ENCODE measurements at places on chromosomes 3 and 15.
A peak's percentile ranks its signal among the peaks of the same experiment; 100 is the strongest.

DNA sequence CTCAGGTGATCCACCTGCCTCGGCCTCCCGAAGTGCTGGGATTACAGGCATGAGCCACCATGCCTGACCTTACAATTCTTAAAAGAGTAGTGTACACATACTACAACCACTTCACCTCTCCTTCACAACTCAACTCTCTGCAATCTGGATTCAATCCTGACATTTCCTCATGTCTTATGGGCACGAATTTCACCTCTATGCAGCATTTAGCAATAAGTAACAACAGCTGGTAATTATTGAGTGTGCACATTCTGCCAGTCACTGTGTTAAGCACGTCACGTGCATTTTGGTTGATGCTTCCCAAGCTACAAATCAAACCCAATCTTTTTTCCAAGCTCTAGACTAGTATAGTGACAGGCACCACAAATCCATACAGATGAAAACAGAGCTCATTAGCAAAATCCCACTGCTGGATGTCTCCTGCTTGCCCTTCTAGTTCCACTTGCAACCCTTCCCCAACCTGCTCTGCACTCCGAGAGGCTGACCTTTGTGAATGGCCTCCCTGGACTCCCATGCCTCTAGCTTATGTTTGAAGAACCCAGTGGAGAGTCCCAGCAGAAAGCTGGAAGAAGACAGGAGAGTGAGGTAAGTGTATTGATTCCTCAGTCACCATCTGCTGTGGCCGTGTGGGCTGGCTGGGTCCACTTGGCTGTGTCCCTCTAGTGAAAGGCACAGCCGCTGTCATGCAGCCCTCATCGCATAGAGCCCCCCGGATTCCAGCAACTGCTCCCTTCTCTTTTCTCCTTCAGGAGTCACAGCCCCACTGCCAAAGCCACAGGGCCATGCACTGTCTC lies 176.5 kb downstream of the MEX3B start:
- DNase-seq = no peak

GRCh38 chr15:39935241-39935640 lies 1.3 kb downstream of the EIF2AK4 start:
- no peak for DNase-seq

GRCh38 chr3:143367171-143367570 lies 247.6 kb downstream of the CHST2 start:
- no peak for DNase-seq

DNA sequence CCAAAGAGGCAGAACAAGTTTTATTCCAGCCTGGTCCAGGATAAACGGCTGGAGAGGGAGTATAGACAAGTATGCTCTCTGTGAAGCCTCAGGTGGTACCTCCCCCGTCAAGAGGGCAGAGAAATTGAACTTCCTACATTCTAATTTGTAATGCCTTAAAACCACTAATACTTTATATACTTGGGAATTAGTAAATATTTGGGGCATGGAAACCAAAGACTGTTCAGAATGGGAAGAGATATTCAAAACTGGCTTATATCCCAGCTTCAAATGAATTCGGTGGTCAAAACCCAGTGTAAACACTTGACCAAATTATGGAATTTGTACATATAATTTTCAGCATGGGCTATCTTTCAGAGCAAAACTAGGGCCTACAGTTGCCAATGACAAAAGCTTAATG lies 122.6 kb downstream of the FBN1 start:
- no peak for DNase-seq

GRCh38 chr15:100263721-100264455 lies 77.9 kb downstream of the ADAMTS17 start:
- DNase-seq = no peak

GRCh38 chr15:67967871-67968431 lies 86.2 kb upstream of the PIAS1 start:
- peak; percentile 79 for DNase-seq

- DNase-seq = peak; percentile 43
Measured at GRCh38 chr3:171165499-171165921, 139.0 kb upstream of the SLC2A2 start.

DNA sequence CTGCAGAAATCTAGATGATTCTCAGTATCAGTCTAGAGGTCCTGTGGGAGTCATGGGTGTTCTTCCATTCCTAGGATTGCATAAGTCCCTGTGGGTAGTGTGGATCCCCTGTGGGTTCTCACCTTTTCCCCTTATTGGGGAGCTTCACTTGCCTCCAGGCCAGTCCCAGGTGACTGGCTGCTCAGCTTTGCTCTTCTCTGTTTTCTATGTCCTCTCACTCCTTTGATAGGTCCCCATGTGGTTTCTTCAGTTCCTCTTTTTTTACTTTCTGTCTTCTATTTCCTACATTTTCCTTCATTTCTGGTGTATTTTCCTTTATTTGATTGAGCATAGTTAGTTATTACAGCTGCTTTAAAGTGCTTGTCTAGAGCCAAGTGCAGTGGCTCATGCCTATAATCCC lies 10.9 kb downstream of the TEX55 start:
- no peak for DNase-seq

- no peak for DNase-seq
Measured at GRCh38 chr3:125142940-125143339, 69.6 kb downstream of the SLC12A8 start.

DNA sequence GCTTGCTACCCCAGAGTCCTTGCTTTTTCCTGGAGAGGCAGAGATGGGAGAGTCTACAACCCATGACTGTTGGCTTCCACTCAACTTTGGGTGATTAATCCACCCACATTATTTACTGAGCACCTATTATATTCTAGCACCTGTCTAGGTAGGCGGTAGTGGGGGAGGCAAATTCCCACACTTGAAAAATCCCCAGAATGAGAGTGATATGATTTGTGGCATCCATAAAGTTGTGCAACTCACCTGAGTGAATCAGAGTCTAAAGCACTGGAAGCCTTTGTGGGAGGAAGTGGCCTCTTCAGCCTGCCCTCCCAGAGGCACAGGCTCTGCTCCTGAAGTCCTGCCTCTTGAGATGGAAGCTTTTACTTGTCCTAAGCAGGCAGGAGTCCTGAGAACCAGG lies 40.4 kb upstream of the CTNNB1 start:
- no peak for DNase-seq

DNA sequence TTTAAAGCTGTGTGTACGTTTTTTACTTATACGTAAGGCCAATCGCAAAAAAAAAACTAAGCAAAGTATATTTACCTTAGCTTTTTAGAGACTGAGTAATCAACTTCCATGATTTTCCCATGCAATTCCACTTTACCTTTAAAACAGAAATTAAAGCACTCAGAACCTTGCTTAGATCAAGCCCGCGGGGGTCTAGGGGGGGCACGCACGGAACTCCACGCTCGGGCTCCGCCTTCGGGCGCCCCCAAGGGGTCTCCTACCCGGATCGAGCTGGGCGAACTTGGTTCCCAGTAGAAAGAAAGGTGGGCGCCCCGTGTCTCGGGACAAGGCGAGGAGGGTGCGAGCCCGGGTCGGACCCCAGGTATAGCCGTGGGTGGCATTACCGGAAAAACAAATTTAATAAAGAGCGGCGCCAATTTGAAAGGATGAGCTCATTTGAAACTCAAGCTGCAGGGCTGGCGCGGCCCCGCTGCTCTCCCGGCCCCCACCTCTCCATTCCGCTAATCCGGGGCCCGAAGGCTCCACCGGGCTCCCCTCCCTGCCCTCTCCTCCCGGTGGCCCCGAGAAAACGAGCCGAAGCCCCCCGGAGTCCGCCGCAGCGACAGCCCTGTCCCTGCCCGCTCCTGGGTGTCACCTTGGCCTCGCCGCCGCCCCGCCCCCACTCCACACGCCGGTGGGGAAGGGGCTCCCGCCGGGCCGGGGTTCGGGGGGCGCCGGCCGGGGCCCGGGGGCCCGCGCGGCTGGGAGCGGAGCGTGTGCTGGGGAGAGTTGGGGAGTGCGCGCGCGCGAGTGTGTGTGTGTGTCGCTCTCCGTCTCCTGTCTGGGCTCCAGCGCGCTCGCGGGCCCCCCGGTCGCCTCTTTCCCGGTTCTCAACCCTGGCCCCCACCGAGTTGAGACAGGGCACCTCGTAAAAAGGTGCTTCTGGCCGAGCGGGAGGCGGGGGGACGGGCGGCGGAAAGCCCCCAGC lies 1.5 kb downstream of the IGF2BP2 start:
- peak; percentile 44 for DNase-seq

- DNase-seq = no peak
Measured at GRCh38 chr3:25572919-25573385, 91.8 kb downstream of the TOP2B start.

DNA sequence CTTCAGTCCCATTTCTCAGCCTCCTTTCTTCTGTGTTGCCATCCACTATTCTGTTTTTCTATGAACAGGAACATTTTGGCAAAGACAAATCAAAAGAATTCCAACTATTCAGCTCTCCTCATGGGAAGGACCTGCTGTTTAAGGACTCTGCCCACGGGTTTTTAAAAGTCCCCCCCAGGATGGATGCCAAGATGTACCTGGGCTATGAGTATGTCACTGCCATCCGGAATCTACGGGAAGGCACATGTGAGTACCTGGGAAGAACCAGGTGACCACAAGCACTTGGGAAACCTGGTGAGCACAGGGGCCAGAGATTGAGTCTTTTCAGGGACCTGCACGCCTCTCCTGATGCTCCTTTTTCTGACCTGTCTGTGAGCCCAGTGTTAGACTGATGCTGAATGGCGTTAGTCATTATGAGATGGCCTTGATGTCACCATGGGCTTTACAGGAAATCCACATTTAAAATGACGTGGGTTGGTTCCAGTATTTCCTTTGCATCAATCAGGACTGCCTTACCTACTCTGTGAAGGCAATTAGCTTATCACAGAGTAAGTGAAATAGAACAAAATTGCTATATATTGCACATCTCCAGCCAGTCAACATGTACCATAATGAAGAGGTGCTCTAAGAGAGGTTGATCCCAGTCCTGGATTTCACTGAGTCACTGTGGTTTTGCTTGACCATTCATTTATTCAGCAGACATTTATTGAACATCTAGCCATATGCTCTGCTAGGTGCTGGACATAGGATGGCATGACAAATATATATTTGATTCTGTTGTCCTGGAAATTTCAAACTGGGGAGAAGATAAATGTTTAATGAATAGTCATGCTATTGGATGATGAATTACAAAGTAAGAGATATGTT lies 11.7 kb downstream of the TF start:
- no peak for DNase-seq
